CD4-positive, alpha-beta T cell treated with Interleukin-1 beta for 1 hour (primary cell): ENCODE measurements at places on chromosomes 4 and X.

DNA sequence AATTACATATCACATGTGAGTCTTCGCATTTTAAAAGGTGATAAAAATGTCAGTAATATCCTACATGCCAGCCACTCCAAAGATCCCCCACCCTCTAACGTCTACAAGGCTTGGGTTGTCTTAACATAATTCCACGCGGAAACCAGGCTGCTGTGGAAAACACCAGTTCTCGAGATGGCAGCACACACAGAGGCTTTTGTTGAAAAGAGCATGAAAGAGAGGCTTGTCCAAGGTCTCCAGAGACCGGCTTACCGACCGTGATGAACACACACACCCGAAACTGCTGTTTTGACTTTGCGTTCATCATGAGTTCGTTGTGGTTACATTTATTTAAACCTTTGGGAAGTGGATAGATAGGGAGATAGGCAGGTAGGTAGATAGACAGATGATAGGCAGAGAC, 87.9 kb downstream of the CRLF2 start:
- no peak for DNase-seq

DNA sequence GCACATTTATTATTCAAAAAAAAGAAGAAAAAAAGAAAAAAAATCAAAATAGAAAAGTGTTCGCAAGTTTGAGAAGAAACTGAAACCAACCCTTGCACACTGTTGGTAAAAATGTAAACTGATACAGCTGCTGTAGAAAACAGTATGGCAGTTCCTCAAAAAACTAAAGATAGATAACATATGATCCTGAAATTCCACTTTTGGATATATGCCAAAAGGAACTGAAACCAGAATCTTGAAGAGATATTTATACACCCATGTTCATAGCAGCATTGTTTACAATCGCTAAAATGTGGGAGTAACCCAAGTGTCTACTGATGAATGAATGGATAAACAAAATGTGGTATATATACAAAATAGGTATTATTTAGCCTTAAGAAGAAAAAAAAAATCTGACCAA, 155.4 kb downstream of the TBCK start:
- no peak for DNase-seq

GRCh38 chr4:7926822-7927221, 12.8 kb downstream of the AFAP1 start:
- no peak for DNase-seq

- DNase-seq: no peak
Measured at GRCh38 chr4:153592064-153592463, 92.0 kb upstream of the TLR2 start.

DNA sequence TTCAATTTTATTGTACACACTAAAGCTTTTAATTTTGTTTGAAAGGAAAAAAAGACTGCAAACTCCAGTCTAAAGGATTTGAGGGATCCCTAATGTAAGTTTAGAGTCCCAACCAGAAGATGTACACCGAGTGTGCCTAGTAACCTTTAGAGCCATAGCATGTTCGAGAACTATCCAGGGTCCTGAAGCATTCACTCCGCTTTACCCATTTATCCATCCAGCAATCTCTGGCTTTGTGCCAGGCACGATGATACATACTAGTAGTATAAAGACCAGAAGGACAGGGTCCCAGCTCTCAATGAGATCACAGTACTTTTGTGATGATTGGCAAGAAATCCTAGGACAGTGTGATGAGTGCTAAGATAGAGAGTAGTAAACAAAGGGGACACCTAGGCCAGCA, 168.7 kb downstream of the STK32B start:
- DNase-seq: no peak

DNA sequence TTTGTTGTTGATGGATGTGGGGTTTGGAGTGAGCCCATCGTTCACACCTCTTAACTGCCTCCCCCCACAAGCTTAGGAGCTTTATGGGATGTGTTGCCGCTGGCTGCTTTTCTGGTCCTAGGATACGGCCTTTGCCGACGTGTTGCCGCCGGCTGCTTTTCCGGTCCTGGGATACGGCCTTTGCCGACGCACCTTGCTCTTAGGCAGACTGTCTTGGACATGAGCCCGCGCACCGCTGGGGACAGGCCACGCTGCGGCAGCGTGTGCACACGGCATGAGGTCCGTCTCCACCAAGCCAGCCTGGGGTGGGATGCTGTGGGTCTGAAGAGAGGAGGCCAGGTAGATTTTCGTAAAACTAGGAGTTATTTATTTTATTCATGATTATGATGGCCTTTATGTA, 14.2 kb downstream of the RGS12 start:
- DNase-seq: no peak

DNA sequence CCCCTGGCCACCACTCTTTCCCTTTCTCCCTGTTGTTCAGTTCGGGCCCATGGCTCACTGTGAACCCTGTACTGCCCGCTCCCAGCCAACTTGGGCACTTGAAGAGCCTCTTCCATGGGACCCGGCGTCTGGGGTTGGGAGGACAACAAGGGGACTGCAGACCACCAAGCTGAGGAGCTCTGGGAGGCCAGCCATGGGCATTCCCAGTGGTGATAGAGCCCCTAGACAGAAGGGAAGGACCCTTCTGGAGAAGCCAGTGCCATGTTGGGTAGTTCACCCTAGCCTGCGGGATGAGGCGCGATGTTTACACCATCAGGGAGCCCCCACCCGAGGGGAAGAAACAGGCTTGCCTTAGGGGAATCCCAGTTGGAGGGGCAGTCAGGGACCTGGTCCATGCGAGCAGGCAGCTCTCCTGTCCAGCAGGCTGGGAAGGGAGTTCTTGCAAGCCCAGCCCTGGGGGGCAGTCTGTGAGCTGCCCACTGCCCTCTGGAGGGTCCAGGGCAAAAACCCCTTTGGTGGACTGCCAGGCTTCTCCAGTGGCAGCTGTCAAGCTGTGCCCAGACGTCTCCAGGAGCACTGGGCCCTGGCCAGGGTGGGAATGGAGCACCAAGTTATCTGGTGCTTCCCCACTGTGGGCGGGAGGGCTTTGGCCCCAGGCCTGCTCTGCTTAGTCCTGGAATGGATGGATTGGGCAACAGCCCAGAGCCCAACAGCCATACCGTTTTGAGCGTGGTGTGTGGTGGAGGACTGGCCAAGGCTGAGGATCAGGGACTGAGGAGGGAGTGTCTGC, 23.7 kb upstream of the UBA1 start:
- DNase-seq: no peak

DNA sequence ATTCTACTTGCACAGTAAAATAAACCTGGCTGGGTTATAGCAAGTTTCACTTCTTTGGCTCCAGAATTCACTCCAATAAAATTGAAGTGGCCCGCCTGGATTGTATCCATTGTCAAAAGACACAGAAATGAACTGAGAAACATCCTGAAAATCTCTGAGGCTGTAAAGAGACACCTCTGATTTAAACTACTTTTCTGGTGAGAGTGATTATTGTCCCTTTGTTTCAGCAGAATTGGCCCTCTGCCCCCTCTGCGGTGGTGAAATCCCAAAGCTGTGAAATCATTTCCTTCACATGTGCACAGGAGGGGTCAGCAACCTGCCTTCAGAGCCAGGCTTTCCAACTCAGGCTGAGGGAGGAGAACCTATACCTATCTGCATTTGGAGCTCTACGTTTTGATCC, 23.0 kb downstream of the GAB3 start:
- DNase-seq: no peak

DNA sequence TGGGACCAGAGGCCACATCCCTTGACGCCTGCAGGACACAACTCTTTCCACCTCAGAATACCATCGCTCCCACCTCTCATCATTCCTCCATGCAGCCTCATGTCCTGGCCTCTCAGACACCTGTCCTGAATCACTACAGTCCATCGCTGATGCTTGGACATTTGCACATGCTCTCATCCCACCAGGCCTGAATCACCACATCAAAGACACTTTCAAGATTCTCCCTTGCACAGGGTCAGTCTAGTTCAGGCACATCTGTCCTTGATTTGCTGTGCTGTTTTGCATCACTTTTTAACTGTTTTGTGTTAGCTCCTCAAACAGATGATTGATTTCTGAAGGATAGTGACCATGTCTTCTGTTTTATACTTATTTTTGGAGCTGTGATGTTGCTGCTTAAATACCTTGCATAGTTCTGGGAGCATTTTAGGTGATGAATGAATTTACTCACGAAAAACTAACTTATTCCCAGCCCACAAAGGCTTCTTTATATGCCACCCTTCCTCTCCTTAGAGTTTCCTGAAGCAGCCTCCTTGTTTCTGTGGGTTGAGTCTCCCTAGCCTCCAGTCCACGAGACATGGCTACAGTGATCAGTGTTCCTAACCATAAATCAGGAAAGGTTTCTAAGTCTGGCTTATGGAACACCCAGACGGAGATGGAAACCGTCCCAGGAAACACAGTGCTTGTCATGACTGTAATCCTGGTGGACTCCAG, 2.6 kb downstream of the FAM114A1 start:
- DNase-seq: no peak

GRCh38 chrX:9515489-9515888, 50.6 kb downstream of the TBL1X start:
- DNase-seq: no peak

GRCh38 chrX:118459494-118459893, 36.1 kb upstream of the DOCK11 start:
- peak; percentile 6 for DNase-seq

DNA sequence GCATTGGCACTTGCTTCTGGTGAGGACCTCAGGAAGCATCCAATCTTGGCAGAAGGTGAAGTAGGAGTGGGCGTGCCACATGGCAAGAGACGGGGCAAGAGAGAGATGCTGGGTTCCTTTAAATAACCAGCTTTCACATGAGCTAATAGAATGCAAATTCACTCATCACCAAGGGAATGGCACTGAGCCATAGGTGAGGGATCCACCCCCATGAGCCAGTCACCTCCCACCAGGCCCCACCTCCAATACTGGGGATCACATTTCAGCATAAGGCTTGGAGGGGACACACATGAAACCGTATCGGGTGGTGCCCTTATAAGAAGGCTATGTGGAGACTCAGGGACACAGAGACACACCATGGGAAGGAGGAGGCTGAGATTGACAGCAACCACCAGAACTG, 140.0 kb upstream of the MSX1 start:
- no peak for DNase-seq

DNA sequence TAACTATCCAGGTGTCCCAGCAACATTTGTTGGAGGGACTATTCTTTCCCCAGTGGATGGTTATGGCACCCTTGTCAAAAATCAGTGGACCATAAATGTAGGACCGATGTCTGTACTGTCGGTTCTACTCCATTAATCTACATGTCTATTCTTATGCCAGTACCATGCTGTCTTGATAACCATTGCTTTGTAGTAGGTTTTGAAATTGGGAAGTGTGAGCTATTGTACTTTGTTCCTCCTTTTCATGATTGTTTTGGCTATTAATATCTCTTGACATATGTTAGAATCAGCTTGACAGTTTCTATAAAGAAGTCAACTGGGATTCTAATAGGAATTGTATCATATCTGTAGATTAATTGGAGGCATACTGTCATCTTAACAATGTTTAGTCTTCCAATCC, 112.7 kb downstream of the HNRNPD start:
- DNase-seq: no peak

GRCh38 chrX:32847921-32848320, 363.4 kb downstream of the DMD start:
- no peak for DNase-seq
